Esophagus mucosa (tissue), 1 donor: ENCODE measurements at places on chromosomes 5 and 9. TPM values are rescaled to one million over a fixed set of nuclear protein-coding genes. Genes with fewer than 3 reads are reported as not detected.

Gene HTR1A
- not detected for total RNA-seq

Gene RASGRF2
- 1.1 TPM for total RNA-seq

Gene CFAP77
- not detected for total RNA-seq

Gene RGS7BP
- 0.12 TPM for total RNA-seq

Gene GFPT2
- 1.1 TPM for total RNA-seq

Gene PALM2AKAP2
- total RNA-seq: 0.88 TPM

Gene GCNT4
- 1.4 TPM for total RNA-seq

Gene C8G
- not detected for total RNA-seq

Gene PCDHA4
- 0.20 TPM for total RNA-seq

Gene CDH12
- total RNA-seq: not detected

Gene PCDHA7
- total RNA-seq: 0.08 TPM

Gene PLPP6
- total RNA-seq: 6.1 TPM

Gene FGFR4
- 2.7 TPM for total RNA-seq

GRCh38 chr5:140249536-140249935 is 53.4 kb downstream of the PFDN1 start:
- no peak for ATAC-seq

GRCh38 chr5:34639852-34640626 is 16.1 kb upstream of the RAI14 start:
- ATAC-seq: no peak

GRCh38 chr5:103244398-103244797 is 14.2 kb upstream of the MACIR start:
- no peak for ATAC-seq

GRCh38 chr5:157312492-157312891 is 46.6 kb downstream of the CYFIP2 start:
- peak; percentile 88 for ATAC-seq

- no peak for ATAC-seq
Measured at GRCh38 chr9:72972636-72973035, 19.8 kb upstream of the ALDH1A1 start.

GRCh38 chr5:68395926-68396511 is 180.5 kb downstream of the PIK3R1 start:
- ATAC-seq: no peak

GRCh38 chr5:152933056-152933455 is 528.0 kb upstream of the NMUR2 start:
- ATAC-seq: no peak

- ATAC-seq: no peak
Measured at GRCh38 chr9:129604056-129604765, 16.7 kb downstream of the C9orf50 start.

DNA sequence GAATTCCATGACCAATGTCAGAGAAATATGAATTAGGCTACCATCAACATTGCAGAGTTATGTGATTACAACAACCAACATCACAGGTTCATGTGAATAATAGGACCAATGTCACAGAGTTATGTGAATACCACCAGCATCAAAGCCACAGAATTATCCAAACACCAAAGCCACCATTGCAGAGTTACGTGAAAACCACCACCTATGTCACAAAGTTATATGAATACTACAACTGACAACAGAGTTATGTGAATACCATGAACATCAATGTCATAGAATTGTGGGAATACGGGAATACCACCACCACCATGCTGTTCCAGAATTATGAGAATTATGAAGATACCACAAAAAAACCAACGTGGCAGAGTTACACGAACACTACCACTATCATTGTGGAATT is 64.8 kb downstream of the SHC3 start:
- ATAC-seq: no peak

GRCh38 chr5:2740051-2740875 is 11.2 kb downstream of the IRX2 start:
- ATAC-seq: peak; percentile 12

GRCh38 chr5:12920527-12920926 is 1016.3 kb upstream of the CTNND2 start:
- ATAC-seq: no peak

DNA sequence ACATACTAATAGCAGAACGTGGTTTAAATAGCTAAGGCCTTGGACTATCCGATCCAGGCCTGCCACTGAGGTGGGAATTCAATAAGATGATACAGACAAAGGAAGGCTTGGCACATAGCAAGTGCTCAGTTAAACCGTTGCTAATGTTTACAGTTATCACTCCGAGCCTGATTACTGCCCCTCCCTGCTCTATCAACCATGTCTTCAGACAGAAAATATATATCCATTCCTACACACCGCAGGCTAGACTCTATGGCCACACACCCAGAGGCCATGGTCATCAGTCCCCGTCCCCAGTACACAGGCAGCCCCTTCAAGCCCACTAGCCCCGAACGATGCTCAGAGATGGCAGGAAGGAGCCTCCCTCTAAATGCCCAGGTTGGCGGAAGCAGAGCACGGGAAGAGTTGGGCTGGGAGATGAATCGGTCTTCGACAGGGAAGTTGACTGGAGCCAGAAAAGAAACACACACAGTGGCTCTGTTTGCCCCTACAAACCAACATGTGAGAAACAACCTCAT is 49.7 kb upstream of the STXBP1 start:
- no peak for ATAC-seq

DNA sequence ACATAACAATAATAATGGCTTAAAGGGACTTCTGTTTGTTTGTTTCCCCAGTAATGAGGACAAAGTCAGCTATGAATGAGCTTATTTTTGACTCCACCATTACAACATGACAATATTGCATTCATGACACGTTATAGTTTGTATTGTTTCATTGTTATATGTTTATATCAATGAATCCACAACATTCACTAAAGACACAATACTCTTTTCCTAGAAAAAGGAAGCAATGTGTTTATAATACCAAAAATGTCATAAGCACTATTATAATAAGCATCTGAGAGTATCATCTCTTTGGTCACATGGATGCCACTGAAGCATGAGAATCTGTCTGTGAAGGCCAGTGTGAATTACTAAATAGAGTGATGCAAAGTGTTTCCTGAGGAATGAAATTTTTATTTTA is 1026.9 kb upstream of the C9orf72 start:
- no peak for ATAC-seq

DNA sequence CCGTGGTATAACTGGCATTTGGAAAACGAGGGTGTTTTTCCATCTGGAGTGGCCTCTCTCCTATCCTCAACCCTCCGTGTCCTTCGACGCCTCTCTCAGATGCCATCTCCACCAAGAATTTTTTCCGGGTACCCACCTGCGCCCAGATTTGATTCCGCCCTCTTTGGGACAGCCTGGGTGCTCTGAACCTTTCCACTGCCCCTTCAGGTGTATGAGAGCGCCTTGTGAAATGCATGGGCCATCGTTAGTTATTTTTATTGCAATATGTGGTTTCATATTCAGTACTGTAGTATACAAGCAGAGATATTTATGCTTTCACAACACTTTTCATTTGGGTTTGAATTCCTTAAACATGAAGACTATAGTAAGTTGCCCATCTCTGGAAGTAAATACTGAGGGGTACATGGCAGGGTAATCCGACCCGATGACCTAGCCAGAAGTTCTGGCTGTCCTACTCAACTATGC is 78.2 kb upstream of the IFNE start:
- ATAC-seq: peak; percentile 5

DNA sequence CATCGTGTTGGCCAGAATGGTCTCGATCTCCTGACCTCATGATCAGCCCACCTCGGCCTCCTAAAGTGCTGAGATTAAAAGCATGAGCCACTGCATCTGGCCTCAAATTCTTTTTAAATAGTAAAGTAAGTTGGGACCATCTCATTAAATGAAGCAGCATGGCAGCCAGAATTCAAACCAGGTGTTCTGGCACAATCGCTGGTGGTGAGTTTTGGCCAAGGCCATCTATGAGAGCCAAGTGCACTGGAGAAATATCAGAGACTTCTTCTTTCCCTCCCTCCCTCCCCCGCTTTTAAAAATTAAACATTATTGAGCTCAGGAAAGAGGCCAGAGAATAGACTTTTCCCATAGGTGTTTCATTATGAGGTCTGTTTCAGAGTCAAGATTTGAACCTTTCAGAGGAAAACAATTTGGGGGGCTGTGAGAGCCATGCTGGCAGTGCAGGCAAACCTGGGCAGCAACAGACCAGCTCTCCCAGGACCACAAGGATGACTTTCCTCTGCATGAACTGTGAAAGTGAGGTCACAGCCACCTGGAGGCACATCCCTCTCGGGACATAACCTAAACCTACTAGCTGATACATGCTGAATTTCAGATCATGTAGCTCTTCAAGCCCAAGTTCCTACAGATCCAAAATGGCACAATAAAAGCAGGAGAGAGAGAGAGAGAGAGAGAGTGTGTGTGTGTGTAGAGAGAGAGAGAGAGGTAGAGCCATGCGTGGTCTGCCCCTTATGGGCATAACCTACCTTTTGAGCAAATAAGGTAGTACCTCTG is 94.6 kb upstream of the DMRT1 start:
- no peak for ATAC-seq

DNA sequence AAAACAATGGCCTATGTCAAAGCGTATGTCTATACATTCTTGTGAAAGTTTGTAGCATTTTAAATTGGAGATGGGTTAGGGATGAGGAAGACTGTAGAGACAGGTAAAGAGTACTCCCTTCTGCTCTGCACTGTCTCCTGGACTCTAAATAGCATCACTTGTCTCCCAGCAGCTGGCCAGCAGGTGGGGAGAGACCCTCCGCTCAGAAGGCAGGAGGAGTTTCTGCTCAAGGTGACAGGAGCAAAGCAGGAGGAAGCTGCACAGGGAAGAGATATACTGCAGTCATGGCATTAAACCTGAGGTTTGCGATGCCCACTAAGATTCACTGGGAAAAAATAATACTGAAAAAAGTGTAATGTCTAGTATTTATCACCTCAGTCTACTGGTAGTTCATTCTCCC is 10.7 kb upstream of the ASTN2 start:
- ATAC-seq: no peak

DNA sequence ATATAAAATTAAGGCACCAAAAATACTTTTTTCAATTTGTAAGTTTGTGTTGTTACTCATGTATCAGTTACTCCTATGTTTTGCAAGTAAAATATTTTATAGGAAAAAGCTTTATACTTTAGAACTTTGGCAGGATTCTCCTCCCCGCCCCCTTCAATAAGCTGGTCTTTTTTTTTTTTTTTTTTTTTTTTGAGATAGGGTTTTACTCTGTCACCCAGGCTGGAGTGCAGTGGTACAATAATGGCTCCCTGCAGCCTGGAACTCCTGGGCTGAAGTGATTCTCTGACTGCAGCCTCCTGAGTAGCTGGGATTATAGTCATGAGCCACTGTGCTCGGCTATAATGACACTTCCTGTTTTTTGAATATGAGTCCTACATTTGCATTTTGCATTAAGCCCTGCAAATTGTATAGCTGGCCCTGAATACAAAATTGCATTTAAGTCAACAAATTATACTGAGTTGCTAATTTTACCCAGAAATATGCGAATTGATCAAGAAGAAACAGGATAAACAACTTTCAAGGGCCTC is 192.9 kb downstream of the PIK3R1 start:
- no peak for ATAC-seq

GRCh38 chr5:118611332-118611945 is 376.9 kb downstream of the DTWD2 start:
- ATAC-seq: peak; percentile 52

DNA sequence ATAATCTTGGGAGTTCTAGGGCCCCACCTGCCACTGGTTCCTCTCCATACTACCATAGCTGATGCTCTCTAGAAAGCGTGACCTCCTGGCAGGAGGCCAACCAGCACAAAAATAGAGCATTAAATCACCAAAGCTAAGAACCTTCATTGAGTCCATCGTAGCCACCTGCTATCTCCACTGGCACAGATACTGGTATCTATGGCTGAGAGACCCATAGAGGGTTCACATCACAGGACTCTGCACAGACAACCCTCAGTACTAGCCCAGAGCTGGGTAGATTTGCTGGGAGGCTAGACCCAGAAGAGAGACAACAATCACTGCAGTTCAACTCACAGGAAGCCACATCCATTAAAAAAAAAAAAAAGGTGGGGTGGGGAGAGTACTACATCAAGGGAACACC is 509.1 kb downstream of the DTWD2 start:
- no peak for ATAC-seq

- ATAC-seq: no peak
Measured at GRCh38 chr9:116187570-116188170, 34.1 kb downstream of the PAPPA start.

GRCh38 chr5:93607367-93608258 is 24.6 kb downstream of the NR2F1 start:
- ATAC-seq: peak; percentile 36

DNA sequence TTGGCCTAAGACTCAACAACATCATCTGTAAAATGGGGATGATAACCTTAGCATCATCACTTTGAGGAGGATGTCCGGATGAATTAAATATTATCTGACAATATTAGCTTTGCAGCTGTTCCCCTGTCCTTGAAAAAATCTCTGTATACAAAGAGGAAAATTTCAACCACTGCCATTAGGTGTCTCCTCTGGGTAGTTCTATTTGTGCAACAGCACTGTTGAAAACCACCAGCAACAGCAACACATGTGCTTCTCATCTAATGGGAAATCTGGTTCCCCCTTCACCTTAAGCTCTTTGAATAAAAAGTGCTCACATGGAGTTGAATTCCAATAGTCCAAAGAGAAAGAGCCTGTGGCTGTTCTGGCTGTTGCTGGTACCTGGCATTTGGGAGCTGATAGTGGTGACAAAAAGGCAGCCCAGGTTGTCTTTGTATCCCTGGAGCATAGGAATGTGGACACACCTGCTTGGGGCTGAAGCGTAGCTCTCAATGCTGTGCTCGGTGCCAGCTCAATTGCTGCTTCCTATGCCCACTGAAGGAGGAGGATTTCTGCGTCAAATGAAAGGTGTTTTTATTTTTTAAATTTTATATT is 322.1 kb upstream of the MSX2 start:
- ATAC-seq: no peak

DNA sequence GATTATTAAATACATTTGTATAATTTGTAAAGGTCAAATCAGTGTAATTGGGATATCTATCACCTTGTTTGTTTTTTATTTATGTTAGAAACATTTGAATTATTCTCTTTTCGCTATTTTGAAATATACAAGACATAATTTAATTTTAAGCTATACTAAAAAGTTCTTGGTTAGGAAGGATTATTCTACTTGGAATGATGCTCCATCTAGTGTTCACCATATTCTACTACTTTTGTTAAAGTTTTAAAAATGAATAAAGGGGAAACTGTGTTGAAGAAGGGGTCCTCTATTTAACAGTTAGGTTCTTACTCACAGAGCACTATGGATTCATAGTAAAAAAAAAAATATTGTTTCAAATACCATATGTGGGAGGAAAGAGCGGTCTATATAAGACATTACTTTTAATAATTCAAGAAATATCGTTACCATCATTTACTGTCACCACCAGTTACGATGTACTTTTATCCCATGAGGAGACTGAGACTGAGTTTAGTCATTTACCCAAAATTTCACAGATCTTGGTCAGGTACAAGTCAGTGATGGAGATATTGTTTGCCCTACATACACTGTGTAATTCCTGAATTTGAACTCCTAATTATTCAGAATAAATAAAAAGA is 6.3 kb upstream of the STOM start:
- ATAC-seq: no peak

- ATAC-seq: no peak
Measured at GRCh38 chr9:31336841-31337240, 1047.6 kb upstream of the ACO1 start.
